ENCODE measurements at places on chromosomes 3 and 15.

DNA sequence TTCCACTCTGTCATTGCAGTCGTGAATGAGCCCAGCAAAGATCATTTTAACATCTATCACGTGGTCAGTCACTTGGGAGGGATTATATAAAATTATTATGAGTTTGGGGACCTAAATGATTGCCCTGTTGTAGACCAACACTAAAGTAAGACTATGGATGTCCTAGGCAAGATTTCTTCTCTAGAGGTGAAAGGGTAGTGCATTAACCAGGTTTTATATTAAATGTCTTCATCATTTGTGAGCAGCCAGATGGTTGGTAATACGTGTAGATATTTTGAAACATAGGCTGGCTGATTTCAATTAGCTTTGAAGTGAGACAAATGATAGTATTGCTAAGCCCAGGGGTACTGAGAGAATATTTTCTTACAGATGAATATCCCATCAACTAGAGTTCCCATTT lies 150.3 kb upstream of the TSPAN3 start:
- DNase-seq: no peak

- DNase-seq: no peak
Observed at GRCh38 chr15:92903631-92903965, 3.5 kb downstream of the CHD2 start.

- no peak for DNase-seq
Observed at GRCh38 chr3:173467501-173467900, 70.0 kb downstream of the NLGN1 start.

GRCh38 chr3:53821631-53822121 lies 24.5 kb downstream of the CHDH start:
- no peak for DNase-seq
